T-helper 2 cell treated with Interferon-gamma antibody and Interleukin-4, amounts not matched to agents 5 μg/mL and 100 μg/mL, for 36 hours (primary cell): ENCODE measurements at places on chromosomes 3 and 15.

- no peak overlapping the region for H3K27ac ChIP-seq
- no peak for DNase-seq
- H3K27me3 ChIP-seq = peaks cover 6% of the 10 kb centered on the region
- H3K4me1 ChIP-seq = peaks cover 6% of the 10 kb centered on the region
- no peak overlapping the region for H3K4me3 ChIP-seq
- no peaks in the 10 kb centered on the region for H3K36me3 ChIP-seq
These were observed 44.8 kb upstream of the UBE2E1 start for GRCh38 chr3:23760871-23761373.

DNA sequence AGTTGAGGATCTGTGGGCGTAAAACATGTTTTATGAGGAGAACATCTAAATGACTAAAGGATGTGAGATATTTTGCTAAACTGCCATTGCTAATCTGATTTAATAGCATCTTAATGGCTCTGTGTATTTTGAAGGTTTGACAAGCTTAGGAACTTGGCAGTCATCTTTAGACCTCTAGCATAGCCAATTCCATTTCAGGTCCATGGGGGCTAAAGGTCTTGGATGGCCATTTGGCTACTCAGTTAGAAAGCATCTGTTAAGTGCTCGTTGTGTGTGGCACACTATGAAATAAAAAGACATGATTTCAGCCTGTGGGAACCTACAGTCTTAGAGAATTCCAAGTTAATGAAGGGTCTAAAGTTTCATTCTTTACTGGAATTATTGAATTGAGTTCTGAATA lies 236.2 kb downstream of the IL5RA start:
- no peaks in the 10 kb centered on the region for H3K36me3 ChIP-seq
- no peak for DNase-seq
- H3K27me3 ChIP-seq = no peaks in the 10 kb centered on the region
- no peak overlapping the region for H3K27ac ChIP-seq
- H3K4me3 ChIP-seq = no peak overlapping the region

DNA sequence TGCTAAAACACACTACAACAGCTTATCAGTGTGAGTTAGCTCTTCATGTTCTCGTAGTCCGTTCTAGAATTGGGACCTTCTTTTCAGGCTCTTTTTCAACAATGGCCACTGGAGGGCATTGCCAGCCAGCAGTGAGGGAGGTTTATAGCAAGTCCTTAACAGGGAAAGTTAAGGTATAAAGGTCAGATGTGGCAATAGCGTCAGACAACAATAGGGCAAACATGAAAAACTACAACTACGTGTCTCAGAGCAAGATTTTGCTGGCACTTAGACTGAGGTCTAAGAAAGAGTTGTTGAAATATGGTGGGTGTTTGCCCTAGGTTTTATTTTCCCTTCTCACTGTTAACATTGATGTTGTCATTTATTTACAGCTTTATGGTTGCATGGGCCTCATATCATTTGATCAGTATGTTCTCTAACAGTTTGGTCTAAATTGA lies 161.4 kb downstream of the GMNC start:
- H3K27me3 ChIP-seq = peaks cover 34% of the 10 kb centered on the region
- H3K36me3 ChIP-seq = no peaks in the 10 kb centered on the region
- H3K27ac ChIP-seq = no peak overlapping the region
- no peak overlapping the region for H3K4me3 ChIP-seq

GRCh38 chr3:118187221-118187620 lies 847.4 kb downstream of the IGSF11 start:
- H3K4me1 ChIP-seq = no peaks in the 10 kb centered on the region
- no peaks in the 10 kb centered on the region for H3K27me3 ChIP-seq
- H3K27ac ChIP-seq = no peak overlapping the region
- no peak for DNase-seq

DNA sequence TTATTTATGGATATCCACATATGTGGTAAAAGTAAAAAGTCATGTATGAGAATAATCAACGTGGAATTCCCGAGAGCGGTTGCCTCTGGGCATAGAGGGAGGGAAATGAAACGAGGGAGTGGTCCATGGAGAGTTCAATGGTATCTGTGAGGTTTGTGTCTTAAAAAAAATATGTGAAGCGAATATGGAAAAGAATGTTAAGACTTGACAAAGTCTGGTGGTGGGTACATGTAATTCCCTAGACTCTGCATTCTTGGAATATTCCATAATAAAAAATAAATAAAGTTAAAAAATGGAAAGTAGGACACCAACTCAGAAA lies 28.4 kb downstream of the FAM43A start:
- no peaks in the 10 kb centered on the region for H3K36me3 ChIP-seq
- no peak overlapping the region for H3K4me3 ChIP-seq
- no peaks in the 10 kb centered on the region for H3K4me1 ChIP-seq
- DNase-seq = no peak
- no peak overlapping the region for H3K27ac ChIP-seq

DNA sequence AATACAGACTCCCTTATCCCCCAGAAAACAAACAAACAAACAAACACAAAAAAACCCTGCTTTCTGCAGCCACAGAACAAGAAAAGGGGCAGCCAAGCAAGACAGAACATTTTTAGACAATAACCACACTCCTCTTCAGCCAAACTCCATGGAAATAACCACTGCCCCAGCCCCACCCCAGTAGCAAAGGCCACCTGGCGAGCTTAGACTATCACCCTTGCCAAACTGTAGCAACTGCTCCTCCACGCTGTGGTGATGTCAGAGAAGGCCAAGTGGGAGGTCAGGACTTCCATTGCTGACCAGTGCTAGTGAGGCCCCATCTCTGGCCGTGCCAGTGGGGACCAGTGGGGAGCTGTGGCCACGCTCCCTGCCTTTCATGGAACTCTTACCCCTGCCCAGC lies 60.3 kb upstream of the CHRNA7 start:
- H3K4me3 ChIP-seq = no peak overlapping the region
- peaks cover 12% of the 10 kb centered on the region for H3K27me3 ChIP-seq
- H3K4me1 ChIP-seq = peaks cover 2% of the 10 kb centered on the region

DNA sequence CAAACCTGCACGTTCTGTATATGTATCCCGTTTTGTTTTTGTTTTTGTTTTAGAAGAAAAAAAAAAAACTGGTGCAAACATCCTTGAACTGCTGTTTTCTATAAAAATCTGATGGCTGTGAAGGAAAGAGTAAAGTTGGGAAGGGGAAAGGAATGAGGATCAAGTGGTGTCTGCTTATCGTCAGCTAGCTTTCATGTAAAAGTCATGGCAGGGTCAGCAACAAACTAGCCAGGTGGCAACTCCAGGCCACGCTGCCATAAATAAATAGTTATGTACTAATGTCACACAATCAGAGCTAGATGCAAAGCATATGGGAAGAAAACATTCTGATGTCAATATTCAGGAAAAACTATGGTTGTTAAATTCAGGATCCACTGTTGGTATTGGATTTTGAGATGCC lies 2.3 kb upstream of the CDIN1 start:
- H3K4me1 ChIP-seq = peaks cover 22% of the 10 kb centered on the region
- H3K4me3 ChIP-seq = no peak overlapping the region
- no peak overlapping the region for H3K27ac ChIP-seq
- H3K27me3 ChIP-seq = peaks cover 17% of the 10 kb centered on the region
- no peak for DNase-seq

DNA sequence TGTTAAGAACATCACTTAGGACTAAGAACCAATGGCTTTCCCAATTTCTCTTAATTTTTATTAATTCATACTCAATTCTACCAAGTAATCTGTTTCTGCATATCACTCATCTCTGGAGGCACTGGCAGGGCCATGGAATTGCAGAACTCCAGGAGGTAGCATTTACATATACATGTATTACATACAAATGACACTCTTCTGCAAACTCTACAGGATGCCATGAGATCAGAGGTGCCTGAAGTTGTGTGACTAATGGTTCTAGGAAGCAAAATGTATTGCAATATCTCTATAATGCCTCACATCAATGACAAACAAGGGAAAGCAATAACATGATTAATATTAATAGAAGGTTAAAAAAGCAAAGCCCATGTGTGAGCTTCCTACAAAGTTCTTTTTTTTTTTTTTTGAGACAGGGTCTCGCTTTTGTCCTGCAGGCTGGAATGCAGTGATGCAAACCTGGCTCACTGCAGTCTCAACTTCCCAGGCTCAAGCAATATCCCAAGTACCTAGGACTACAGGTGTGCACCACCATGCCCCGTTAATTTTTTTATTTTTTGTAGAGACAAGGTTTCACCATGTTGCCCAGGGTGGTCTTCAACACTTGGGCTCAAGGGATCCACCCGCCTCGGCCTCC lies 33.0 kb downstream of the DENND6A start:
- DNase-seq = no peak
- no peaks in the 10 kb centered on the region for H3K27me3 ChIP-seq
- peak overlapping the region; percentile 20 for H3K27ac ChIP-seq
- H3K4me3 ChIP-seq = no peak overlapping the region
- peaks cover 36% of the 10 kb centered on the region for H3K36me3 ChIP-seq

DNA sequence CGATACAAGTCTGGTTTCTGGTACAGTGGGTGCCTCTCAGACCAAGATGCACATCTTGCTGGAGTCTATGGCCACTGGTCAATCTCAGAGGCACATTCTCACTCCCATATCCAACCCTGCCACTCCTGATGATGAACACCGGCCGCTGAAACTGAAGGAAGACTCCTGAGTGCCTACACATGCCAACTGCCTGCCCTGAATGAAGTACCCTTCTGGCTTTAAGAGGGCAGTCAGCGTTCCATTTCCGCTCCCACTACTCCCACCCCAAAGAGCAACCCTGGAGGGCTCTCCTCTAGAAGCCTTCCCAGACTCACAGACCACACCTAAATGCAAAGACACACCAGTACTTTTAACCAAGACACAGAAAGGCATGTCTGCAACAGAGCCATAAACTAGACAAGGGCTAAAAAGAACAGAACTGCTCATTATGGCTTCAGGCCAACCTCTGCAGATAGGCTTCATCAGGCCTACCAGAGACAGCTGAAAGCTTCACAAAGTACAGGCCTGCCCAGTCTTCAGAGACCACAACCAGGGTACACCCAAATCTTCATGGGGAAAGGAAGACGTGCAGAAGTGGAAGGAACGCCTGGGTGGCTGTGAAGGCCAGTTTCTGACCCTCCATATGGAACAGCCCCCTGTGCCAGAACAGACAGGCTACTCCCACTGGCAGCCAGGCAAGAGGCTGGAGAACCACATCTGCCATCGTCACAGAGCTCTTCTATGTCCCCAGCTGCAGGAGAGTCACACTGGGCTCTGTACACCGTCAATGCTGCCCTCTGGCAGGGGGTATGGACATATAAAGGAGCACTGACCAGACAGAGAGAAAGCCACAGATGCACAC lies 14.3 kb downstream of the ANP32A start:
- no peaks in the 10 kb centered on the region for H3K27me3 ChIP-seq
- peaks cover 29% of the 10 kb centered on the region for H3K36me3 ChIP-seq
- H3K4me1 ChIP-seq = peaks cover 37% of the 10 kb centered on the region
- H3K27ac ChIP-seq = no peak overlapping the region
- no peak for DNase-seq

- H3K36me3 ChIP-seq = peaks cover 84% of the 10 kb centered on the region
- H3K27me3 ChIP-seq = no peaks in the 10 kb centered on the region
- DNase-seq = no peak
- peaks cover 84% of the 10 kb centered on the region for H3K4me1 ChIP-seq
- H3K4me3 ChIP-seq = peak overlapping the region; percentile 52
These were observed 8.5 kb downstream of the TRAT1 start for GRCh38 chr3:108830991-108831614.

DNA sequence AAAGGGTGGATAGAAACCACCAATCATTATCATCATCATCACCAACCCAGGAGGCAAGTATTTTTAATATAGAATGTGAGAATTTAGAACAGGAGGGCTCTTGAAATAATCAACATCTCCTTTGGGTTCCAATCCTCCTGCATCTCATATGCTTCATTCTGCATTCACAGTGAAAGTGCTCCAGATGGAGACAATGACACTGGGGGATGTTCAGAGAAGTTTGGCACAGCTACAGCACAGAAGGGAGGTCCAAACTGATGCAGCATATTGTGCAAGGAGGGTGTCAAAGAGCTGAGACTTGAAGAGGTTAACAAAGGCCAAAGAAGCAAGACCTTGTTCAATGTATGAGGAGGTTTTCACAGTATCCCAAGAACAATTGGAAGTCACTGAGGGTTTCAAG lies 767.1 kb downstream of the NTRK3 start:
- H3K36me3 ChIP-seq = no peaks in the 10 kb centered on the region
- no peaks in the 10 kb centered on the region for H3K4me1 ChIP-seq
- no peak overlapping the region for H3K4me3 ChIP-seq
- no peaks in the 10 kb centered on the region for H3K27me3 ChIP-seq

DNA sequence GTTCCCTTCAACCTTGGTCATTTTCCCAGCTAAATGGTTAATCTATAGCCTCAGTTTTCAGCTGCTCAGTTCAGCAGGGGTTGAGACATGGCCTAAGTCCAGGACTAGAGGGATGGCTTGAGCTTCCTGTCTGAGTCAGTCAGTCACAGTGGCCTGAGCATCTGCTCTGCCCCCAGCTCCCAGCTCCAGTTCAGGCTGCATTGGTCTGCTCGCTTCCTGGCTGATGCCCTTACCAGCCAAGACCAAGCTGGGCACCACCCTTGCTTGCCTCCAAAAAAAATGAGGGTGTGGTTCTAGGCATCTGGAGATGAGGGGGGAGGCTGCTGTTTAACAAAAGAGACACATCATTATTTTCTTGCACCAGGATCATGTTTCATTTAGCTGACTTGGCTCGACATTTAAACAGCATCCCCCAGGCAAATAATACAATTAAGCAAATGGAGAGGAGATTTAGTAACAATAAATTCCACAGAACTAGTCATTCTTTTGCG lies 70.7 kb downstream of the WNT5A start:
- no peaks in the 10 kb centered on the region for H3K4me1 ChIP-seq
- H3K27ac ChIP-seq = no peak overlapping the region
- no peaks in the 10 kb centered on the region for H3K27me3 ChIP-seq
- no peak overlapping the region for H3K4me3 ChIP-seq
- DNase-seq = no peak

DNA sequence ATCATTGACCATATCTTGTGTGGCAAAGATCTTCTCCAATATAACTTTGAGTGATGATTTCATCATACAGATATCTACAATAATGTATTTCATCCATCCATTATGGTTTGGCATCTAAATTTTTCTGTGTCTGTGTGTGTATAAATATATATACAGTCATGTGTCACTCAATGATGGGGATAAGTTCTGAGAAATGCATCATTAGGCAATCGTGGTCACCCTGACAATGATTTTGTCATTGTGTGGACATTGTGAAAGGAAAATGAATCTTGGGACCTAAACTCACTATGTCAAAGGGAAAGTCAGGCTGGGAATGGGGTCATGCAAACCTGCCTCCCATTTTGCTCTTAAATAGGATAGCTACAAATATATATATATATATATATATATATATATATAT lies 12.4 kb downstream of the CFAP161 start:
- no peak for DNase-seq
- no peaks in the 10 kb centered on the region for H3K36me3 ChIP-seq
- no peak overlapping the region for H3K27ac ChIP-seq
- H3K4me1 ChIP-seq = no peaks in the 10 kb centered on the region
- H3K4me3 ChIP-seq = no peak overlapping the region

GRCh38 chr3:104584682-104585081 lies 782.0 kb upstream of the ALCAM start:
- no peak for DNase-seq
- H3K4me1 ChIP-seq = no peaks in the 10 kb centered on the region
- no peak overlapping the region for H3K4me3 ChIP-seq
- no peaks in the 10 kb centered on the region for H3K27me3 ChIP-seq
- H3K27ac ChIP-seq = no peak overlapping the region
- H3K36me3 ChIP-seq = no peaks in the 10 kb centered on the region
